Gastroesophageal sphincter (tissue), 4 donors: ENCODE measurements at places on chromosomes 16 and 17. TPM values are rescaled to one million over a fixed set of nuclear protein-coding genes. Genes with fewer than 3 reads are reported as not detected.

- peak; percentile 89 for ATAC-seq
These were observed 1.7 kb downstream of the MYO15B start for GRCh38 chr17:75589012-75589918.

GRCh38 chr16:51573191-51573590 is 422.1 kb upstream of the SALL1 start:
- no peak for ATAC-seq

- no peak for ATAC-seq
These were observed 1690.1 kb downstream of the TP53TG3F start for GRCh38 chr16:35149550-35149949.

DNA sequence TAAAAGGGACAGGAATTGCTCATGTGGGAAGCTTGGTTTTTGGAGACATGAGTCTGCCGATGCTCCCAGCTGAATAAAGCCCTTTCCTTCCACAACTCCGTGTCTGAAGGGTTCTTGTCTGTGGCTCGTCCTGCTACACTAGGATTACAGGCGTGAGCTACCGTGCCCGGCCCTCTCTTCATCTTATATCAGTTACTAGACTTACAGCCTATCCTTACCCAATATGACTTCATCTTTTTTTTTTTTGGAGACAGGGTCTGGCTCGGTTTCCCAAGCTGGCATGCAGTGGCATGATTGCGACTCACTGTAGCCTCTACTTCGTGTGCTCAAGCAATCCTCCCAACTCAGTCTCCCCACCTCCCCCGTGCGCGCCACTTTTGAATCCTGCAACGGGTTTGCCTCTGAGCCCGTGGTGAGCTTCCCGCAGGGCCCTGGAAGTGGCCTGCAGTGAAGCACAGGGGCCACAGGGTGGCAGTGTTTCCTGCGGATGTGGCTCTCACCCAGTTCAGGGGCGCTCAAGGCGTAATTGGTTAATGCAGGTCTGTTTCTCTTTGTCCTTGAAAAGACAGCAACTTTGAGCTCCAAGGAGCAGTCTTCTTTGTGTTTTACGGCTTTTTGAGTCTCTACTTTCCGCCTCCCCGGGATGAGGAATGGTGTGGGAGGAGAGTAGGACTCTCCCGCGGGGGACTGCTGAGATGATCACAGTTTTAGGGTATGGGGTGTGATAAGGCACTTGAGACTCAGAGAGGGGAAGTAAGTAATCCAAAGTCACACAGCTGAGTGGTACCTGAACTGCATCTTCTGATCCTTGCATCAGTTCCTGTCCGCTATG is 22.7 kb upstream of the GPRC5B start:
- peak; percentile 84 for ATAC-seq

DNA sequence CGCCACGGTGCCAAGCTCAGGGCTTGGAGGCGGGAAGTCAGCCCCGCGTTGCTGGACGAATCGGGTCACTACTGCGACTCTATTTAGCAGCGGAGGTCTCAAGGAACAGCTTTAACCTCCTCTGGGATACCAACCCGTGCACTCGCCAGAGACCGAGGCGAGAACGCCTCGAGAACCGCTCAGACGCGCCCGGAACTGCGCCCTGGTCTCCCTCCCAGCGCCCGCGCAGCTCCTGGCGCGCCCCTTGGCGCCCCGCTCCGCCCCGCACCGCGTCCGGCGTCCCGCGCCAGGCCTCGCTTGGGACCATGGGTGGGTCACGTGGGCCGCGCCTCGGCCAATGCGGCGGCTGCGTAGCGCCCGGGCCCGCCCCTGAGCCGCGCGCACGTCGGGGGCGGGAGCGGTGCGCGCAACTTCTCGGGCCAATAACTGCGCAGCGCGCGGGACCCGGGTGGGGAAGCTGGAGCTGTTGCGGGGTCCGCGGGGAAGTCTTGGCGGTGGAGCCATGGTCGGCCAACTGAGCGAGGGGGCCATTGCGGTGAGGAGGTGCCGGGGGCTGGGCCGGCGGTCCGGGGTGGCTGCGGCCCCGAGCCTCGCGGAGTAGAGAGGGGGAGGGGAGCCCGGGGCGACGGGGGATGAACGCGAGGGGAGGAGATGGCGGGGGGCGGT is at the start of the genes RPA1 and SMYD4:
RPA1 (plus strand) TSS at position 414 of the 666 bp plus-strand sequence; CDS start at position 503, 89 bp downstream.
SMYD4 (minus strand) TSS at position 311 of the 666 bp plus-strand sequence. CDS start 1,908 bp downstream, outside the sequence.
- peak; percentile 100 for ATAC-seq

Gene ZP2
- not detected for total RNA-seq

Gene SEC14L5
- total RNA-seq: 1.3 TPM
